ENCODE measurements at places on chromosomes 7 and 10. TPM values are rescaled to one million over a fixed set of nuclear protein-coding genes. Genes with fewer than 3 reads are reported as not detected.

DNA sequence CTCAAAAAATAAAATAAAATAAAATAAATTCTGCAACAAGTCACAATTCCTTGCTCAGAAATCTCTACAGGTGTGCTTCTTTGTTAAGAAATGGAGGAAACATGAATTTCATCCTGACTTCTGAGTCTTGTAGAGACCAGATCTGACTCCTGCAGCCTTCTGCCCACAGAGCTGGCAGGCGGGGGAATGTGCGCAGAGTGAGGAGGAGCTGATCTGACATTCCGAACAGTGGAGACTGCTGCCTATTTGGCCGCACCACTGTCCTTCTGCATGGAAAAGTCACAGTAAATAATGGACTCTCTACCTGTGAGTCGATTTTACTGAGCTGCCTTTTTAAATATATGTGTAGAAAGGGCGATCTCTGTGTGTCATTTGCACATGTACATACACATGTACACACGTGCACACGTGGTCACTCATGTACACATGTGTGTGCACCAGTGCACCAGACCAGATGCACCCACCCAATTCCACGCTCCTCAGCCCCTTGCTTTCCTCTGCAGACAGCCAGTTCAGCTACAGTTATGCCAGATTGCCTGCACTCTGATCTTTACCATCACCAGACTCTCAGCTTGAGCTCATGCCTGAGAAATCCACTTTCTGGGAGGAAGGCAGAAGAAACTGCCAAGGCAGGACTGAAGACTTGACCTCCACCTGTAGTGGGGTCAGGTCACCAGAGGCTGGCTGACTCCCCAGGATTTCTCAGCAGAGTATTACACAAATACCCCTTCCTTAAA lies 54.9 kb downstream of the IKZF1 start:
- no peak for DNase-seq

GRCh38 chr10:77609781-77610272 lies 27.8 kb downstream of the KCNMA1 start:
- DNase-seq = no peak

DNA sequence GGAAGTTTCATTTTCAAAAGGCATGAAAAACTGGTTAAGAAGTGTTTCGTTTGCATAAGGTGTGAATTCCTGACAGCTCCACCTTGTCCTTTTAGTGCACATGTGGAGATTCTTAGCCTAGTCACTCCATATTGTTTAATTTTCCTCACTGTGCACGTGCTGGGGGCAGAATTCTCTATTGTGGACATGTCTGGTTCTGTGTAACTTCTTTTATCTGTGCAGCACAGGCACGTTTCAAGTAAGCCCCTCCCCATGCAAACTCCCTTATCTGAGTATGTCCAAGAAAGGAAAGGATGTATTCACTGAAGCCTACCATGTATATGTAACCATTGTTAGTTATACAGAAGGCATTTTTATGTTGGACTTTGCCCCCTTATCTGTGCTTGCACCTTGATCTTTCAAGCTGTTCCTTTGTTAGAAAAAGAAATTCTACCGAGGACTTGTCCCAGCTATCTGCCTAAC lies 1346.3 kb downstream of the REEP3 start:
- DNase-seq = no peak

RAB11FIP2 gene
- 27.1 TPM for total RNA-seq

DNA sequence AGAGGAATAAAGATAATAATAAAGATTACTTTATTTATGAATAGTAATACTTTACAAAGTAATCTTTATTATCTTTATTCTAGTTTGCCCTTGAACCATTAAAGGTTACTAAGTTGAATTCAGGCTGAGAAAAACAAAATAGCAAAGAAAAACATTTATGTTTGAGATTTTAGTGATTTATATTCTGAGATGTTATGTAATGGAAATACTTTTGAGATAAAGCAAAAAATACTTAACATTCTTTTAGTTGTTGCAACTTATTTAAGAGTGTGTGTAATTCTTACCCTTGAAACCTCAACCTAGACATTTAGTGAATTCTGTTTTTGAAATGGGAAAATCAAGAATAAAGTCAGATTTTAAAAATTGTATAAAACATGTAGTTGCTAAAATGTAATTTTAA lies 40.0 kb downstream of the MINPP1 start:
- no peak for DNase-seq

DNA sequence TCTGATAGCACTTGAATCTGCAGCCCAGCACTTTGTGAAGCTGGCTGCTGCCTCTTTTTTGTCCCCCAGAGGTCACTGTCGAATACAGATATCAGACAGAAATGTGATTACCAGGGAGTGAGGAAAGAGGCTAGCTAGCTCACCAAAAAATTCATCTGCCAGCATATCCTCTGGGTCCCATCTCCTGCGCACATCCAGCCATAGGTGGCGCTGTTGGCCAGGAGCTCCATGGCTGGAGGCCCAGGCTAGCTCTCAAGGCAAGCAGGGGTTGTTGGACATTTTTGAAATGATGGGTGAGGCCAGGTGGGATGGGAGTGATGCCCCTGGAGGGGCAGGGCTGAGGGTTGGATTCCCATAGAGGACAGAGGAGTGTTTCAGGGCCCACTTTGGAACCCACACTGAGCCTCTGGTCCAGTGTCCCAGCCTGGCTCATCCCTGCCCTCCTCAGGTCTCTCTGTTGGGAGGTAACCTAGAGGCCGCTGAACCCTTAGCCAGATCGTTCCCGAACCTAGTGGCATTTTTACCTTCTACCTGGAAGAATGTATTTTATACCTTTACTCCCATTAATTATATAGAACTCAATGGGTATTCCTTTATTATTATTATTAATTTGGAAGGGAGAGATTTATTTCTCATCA lies 14.8 kb downstream of the DPCD start:
- peak; percentile 74 for DNase-seq

DNA sequence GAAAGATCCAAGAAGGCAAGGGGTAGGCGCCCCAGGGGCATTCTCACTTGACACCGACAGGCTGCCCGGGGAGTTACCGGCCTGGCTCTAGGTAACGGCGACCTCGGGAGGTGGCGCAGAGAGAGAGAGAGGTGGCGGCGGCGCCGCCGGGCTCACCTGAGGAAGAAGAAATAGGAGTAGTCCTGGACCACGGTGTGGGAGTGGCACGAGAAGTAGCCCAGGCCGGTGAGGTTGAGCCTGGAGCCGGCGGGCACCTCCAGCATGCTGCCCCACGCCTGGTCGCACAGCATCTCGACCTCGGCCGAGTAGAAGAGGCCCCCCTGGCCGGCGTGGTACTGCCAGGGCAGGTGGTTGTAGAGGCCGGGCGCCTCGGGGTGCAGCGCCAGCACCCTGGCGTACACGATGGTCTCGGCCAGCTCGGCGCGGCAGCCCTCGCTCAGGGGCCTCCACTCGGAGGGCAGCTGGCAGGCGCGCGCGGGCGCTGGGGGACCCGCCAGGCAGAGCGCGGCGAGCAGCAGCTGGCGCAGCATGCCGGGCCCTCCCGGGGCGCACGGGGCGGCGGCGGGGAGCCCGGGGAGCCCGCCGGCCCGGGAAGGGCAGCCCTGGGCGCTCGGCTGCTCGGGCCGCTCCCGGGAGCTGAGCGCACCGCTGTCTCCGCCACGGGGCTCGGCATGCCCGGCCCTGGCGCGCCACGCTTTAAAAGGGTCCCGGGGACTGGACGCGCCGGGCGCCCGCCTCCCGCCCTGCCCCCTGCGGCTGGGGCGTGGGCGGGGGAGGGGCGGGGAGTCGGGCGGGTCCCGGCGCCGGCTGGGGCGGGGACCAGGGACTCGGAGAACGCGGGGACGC lies at the start of gene CCDC3:
Gene CCDC3, minus strand, starts transcription at position 673 of the 846 bp plus-strand sequence. Its CDS starts 143 bp downstream, at position 530.
- DNase-seq = no peak
